Activated T-cell treated with anti-CD3 and anti-CD28 coated beads, Interleukin-2, amount 50 U/mL, for 48 hours (primary cell): ENCODE measurements at places on chromosomes 12 and 14.

DNA sequence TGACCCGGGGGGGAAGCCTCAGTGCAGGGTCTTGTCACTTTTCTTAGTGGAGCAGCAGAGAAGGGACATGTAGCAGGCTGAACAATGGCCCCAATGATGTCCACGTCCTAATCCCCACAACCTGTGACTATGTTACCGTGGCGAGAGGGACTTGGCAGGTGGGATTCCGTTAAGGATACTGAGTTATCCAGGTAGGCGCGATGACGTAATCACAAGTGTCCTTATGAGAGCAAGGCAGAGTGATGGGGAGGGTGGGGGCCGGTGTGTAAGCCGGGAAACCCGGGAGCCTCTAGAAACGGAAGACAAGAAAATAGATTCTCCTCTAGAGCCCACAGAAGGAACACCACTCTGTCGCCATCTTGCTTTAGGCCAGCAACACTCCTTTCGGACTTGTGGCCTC, 4.4 kb downstream of the OTUB2 start:
- DNase-seq, result no peak

DNA sequence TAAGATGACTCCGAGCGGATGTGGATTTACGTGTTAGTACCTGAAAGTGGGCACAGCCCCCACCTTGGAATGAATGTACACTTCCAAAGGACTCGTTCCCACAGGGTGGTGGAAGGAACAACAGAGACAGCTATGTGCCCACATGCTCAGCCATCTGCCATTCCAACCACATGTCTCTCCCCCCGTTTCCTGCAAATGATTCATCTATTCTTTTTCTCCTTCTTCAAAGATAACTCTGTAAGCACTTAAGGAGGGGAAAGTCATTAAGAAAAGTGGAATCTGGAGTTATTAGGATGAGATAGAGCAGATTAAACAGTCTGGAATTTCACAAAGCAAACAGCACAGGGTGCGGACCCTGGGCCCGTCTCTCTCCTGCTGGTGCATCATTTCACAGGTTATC, 18.5 kb upstream of the DUSP6 start:
- DNase-seq, result no peak

- DNase-seq, result no peak
Observed at GRCh38 chr12:27572486-27573255, 48.7 kb downstream of the PPFIBP1 start.

DNA sequence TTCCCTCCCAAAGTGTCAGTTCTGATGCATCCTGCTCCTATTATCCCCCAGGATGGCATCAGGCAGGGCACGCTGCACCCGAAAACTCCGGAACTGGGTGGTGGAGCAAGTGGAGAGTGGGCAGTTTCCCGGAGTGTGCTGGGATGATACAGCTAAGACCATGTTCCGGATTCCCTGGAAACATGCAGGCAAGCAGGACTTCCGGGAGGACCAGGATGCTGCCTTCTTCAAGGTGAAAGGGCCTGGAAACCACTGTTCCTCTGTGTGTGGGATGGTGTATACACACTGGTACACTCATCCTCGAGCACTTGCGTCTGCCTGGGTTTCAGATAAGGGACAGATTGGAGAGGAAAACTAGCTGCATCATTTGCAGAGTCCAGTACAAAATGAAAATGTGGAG, 1.0 kb downstream of the IRF9 start:
- DNase-seq, result no peak

GRCh38 chr14:42222924-42223471, 616.3 kb downstream of the LRFN5 start:
- no peak for DNase-seq

- no peak for DNase-seq
Observed at GRCh38 chr12:88896958-88897357, 316.7 kb upstream of the KITLG start.

DNA sequence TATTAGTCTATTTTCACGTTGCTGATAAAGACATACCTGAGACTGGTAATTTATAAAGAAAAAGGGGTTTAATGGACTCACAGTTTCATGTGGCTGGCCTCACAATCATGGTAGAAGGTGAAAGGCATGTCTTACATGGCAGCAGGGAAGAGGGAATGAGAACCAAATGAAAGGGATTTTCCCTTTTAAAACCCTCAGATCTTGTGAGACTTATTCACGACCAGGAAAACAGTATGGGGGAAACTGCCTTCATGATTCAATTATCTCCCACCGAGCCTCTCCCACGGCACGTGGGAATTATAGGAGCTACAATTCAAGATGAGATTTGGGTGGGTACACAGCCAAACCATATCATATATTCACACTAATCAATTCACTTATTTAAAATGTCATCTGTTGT, 41.4 kb downstream of the KTN1 start:
- no peak for DNase-seq

DNA sequence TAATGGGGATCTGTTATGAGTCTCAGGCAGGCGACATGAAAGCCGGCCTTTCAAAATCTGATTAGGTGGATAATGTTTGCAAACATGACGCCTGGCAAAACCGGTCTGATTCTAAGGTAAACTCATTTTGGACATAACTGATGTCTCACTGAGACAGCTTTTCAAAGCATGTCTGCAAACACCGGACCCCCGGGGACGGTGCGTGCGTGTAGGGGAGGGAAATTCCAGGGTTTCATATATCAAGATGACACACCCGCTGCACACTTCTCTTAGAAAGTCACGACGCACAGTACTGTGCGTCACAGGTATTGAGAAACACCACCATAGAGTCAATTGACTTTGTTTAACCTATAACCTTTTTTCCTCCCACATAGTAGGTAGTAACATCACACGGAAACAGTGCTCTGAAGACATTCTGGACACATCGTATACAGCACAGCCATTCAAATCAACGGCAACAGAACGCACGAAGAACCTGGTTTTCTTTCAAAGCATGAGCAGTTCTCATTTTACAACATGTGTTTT, 43.9 kb upstream of the TESC start:
- no peak for DNase-seq

GRCh38 chr14:36479344-36479743, 40.7 kb downstream of the NKX2-1 start:
- no peak for DNase-seq

DNA sequence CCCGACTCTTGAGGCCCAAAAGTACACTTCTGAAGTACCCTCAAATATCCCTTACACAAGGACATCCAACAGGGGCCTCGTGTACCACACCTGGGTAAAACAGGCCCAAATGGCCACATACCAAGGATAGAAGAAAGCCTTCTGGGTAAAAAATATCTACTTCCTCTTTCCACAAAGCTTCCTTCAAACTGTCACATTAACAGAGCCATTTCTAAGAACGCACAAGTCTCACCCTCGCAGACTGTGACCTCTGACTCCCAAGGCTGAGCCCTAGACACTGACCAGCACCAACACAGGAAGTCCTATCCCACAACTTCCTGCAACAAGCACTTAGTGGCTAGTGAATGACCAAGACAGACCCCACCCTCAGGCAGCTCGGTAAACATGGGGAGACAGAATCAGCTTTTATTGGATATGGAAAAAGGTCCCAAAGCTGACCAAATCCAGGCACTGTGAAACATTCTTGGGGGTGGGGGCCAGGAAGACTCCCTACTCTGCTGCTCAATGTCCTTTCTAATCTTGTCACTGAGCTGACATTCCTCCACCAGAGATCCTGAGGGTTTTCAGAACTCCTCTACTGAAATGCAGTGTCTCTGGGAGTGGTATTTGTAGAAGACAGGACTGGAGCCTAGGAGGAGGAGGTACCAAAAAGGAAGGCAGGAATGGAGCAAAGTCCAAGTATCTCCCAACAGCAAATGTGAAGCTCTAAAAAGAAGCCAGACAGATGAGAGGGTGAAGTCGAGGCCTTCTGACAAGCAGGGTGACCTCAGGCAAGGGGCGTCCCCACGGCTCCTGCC, 15.9 kb downstream of the KCTD10 start:
- no peak for DNase-seq

DNA sequence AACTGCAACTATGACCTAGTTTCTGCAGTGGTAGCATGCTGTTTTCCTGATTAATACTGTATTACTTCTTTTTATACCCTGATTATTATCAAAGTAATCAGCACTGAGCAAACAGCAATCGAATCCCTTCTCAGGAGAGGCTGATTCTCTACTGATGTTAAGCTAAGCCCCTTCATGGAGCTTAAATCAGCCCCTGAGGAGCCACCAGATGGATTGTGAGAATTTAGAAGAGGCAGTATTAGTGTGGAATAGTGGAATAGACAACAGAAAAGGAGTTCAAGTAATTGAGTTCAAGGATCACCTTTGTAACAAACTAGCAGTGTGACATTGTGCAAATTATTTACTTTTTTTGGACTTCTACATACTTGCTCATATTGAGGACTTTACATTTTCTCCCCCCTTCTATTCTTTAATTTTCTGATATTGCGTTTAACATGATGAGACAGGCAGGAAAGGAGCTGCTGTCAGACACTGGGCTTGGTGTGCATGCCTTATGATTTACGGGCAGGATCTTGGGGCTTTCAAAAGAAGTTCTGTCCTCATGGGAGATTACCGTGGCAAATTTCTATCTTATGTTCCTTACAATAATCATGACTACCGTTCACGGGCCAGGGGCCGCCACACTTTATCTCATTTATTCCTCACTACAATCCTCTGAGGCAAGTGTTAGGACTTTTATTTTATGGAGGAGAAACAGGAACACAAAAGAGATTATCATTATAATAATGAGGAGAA, 68.0 kb downstream of the PTPRR start:
- no peak for DNase-seq

- DNase-seq, result no peak
Observed at GRCh38 chr12:41442896-41443295, 254.8 kb downstream of the PDZRN4 start.

GRCh38 chr12:128817111-128818015, 6.4 kb downstream of the SLC15A4 start:
- DNase-seq, result no peak

DNA sequence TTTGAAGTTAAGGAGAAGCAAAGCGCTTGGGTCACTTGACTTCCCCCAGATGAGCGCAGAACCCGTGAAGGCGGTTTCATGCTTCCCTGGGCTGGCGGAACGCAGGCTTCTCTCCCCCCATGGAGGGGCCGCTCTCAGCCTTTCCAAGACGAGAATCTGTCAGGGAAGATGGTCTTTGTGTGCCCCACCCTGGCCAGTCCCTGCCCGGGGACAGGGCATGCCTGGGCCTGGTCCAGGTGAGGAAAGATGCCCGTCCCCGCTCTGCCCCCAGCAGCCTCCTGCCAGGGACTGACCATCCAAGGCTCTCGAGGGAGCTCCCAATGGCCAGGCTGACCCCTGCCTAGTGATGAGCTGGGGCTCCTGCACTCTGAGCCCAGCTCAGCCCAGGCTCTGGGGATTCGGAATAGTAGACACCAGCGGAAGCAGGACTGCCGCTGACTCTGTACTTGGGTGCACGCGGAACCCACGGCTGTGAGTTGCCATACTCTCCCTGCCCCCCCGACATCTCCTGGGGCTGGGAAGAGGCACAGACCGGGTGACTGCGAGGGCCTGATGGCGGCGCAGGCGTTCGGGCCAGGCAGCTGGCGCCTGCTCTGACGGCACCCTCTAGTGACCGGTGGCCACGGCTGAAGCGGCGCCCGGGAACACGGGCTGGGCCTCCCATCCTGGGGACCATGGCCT, 142.2 kb upstream of the FKBP4 start:
- no peak for DNase-seq

- DNase-seq, result peak; percentile 87
Observed at GRCh38 chr12:53746592-53747092, 5.1 kb downstream of the CISTR start.

GRCh38 chr14:94045563-94046345, 19.6 kb downstream of the OTUB2 start:
- DNase-seq, result peak; percentile 18

- no peak for DNase-seq
Observed at GRCh38 chr14:76808011-76808410, 4.7 kb downstream of the ANGEL1 start.

- peak; percentile 24 for DNase-seq
Observed at GRCh38 chr12:14185427-14186192, 179.9 kb upstream of the ATF7IP start.

- no peak for DNase-seq
Observed at GRCh38 chr14:85533861-85534291, 3.9 kb downstream of the FLRT2 start.

- no peak for DNase-seq
Observed at GRCh38 chr12:24229031-24229700, 279.7 kb upstream of the SOX5 start.

DNA sequence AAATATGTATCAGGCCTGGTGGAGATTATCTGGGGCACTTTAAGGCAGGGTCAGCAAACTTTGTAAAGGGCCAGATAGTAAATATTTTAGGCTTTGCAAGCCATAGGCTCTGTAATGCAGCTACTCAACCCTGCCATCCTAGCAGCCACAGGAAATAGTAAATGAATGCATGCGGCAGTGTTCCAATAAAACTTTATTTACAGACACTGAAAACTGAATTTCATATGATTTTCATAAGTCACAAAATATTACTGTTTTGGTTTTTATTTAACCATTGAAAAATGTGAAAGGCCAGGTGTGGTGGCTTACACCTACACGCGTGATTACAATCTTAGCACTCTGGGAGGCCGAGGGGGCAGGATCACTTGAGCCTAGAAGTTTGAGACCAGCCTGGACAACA, 3.2 kb upstream of the CAMKK2 start:
- DNase-seq, result no peak

GRCh38 chr12:45914090-45914489, 76.3 kb downstream of the SCAF11 start:
- no peak for DNase-seq

GRCh38 chr12:74889073-74889472, 320.6 kb downstream of the KCNC2 start:
- no peak for DNase-seq

DNA sequence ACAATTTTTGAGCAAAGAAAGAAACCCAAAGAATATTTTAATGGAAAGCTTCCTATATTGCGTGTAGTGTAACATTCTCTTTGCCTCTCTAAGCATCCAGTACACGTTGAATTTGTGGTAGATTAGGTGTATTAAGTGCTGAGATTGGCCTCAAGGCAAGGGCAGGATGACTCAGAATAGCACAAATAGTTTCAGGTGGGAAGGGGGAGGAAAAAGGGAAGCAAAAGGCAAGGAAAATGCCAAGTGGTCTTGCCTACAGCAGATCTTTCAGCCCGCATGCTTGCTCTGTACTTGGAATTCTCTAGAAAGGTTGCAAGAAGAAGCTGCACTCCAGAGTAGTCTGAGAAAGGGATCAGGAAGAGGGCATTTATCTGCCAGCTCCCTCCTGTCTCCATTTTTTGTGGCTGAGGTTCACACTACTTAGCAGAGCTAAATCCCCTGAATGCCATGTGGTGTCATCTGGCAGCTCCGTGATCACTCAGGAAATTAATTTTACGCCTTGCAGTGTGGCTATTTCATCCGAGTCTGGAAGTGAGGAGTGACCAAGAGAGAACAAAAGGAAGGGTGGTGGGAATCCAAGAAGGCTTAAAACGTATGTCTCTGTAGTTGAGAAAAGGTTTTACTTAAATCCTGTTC, 28.5 kb downstream of the CDKN1B start:
- DNase-seq, result no peak

- DNase-seq, result peak; percentile 52
Observed at GRCh38 chr12:45232756-45233372, 17.0 kb downstream of the ANO6 start.
